Kasumi-1 (cell line): ENCODE measurements at places on chromosomes 7 and 10.

DNA sequence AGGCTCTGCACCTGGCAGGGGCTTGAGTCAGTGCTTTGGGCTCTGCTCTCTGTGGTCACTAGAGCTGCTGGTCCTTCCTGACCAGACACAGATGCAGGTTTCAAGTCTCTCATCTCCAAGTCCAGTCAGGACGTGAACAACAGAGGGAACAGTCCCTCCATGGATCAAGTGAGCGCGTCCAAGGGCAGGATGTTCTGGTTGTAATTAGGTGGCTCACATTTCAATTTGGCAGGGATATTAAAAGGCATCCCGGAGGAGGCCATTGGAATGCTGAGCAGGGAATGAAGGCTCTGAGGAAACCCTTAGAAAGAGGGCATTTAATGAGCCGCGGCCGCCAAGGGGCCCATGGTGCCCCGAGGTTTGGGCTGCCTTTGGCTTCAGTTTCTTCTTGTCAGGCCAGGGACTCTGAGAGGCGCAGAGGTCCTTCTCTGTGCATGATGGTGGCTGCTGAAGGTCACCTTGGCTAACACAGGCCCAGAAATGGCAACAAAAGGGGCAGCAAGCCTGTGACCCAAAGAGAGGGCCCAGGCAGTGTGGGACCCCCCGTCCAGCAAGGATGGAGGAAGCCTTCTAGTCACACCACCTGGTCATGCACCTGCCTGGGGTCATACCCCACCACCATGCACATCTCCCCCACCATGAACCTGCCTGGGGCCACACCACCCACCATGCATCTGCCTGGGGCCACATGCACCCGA, 30.7 kb upstream of the INPP5A start:
- DNase-seq, result no peak

GRCh38 chr7:1432411-1433082, 26.7 kb downstream of the MICALL2 start:
- DNase-seq, result no peak

DNA sequence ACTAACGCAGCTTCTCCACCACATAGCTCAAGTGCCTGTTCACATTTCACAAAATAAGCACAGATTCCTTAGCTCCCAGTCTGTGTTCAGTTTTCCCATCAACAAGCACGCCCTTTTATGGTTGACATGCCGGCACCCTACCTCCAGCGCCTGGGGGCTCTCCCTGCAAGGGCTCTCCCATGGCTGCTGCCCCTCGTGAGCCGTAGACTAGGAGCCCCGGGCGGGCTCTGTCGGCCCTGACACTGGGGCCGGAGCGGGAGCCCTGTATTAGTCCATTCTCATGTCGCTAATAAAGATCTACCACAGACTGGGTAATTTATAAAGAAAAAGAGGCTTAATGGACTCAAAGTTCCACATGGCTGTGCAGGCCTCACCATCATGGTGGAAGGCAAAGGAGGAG, 34.0 kb upstream of the PRKAR1B start:
- no peak for DNase-seq

DNA sequence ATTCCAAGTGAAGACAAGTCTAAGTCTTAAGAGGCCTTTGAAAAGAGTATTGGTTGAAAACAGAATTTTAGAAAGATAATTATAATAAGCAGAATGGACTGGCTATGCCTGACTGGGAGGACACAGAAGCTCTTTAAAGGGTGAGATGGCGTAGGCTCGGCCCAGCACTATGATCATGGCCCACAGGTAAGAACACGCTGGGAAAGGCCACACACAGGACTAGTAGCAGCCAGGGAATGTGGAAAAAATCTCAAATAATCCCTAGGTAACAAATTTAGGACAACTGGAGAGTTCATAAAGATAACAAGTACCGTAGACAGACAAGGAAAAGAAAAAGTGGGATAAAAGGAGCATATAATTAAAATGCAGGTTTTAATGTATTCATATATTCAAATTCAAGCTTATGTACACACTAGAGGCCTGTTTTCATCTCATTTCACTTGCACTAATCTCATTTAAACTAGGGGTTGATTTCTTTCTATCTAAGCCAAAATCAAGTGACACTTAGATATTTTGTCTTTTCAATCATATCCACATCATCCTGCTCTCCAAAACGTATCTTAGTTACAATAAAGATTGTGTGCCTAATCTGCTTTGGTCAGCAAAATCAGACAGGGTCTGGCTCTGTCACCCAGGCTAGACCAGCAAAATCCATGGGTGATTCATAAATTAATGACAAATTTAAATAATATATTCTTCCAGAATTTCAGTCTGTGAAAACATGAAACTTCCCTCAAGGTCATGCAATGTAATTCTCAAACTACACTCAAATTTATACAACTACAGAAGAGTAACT, 53.0 kb downstream of the EZH2 start:
- no peak for DNase-seq

- no peak for DNase-seq
Observed at GRCh38 chr10:71790749-71791440, 17.6 kb upstream of the VSIR start.

GRCh38 chr7:132428247-132428919, 147.9 kb downstream of the PLXNA4 start:
- DNase-seq, result no peak

GRCh38 chr7:81846398-81846797, 76.6 kb upstream of the HGF start:
- DNase-seq, result peak; percentile 88

DNA sequence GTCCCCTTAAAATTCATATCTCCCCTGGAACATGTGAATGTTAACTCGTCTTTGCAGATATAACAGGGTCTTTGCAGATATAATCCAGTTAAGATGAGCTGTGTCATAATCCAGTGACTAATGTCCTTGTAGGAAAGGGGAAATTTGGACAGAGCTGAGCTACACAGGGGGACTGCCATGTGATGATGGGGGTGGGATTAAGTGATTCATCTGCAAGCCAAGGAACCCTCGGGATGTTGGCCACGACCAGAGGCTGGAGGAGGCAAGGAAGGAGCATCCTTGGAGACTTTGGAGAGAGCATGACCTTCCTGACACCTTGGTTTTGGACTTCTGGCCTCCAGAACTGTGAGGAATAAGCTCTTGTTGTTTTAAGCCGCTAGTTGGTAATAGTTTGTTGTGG, 153.9 kb upstream of the PCBD1 start:
- DNase-seq, result no peak

DNA sequence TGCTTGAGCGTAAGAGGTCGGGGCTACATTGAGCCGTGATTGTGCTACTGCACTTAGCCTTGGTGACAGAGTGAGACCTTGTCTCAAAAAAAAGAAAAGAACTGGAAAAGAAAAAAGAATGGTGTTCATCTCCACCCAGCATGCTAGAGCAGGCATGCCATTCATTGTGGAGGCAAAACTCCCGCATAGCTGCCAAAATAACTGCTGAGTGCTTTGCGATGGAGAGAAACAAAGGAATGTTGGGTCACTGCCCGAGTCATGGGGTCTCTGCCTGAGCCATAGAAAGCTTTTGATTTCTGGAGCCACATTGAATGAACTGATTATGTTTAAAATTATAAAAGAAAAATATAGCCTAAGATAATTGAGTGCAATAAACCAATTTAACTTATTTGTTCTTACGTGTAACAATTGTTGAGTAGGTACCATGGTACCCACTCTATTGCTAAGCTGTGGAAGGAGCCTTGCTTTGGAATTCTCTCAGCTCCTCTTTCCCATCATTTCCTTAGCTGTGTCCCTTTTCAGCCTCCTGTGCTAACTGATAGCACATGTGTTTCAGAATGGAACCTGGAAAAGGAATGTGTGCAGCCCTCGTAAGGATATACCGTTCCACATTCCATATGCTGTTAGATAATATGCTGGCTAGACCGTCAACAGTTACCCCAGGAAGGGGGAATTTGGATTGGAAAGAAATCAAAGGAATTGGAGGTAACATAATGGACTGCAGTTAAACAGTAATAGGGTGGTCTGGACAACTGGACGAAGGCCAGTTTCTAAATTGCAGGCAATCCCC, 99.0 kb downstream of the KIAA1217 start:
- no peak for DNase-seq
